ENCODE measurements at places on chromosomes 1 and 21.
A peak's percentile ranks its signal among the peaks of the same experiment; 100 is the strongest.

DNA sequence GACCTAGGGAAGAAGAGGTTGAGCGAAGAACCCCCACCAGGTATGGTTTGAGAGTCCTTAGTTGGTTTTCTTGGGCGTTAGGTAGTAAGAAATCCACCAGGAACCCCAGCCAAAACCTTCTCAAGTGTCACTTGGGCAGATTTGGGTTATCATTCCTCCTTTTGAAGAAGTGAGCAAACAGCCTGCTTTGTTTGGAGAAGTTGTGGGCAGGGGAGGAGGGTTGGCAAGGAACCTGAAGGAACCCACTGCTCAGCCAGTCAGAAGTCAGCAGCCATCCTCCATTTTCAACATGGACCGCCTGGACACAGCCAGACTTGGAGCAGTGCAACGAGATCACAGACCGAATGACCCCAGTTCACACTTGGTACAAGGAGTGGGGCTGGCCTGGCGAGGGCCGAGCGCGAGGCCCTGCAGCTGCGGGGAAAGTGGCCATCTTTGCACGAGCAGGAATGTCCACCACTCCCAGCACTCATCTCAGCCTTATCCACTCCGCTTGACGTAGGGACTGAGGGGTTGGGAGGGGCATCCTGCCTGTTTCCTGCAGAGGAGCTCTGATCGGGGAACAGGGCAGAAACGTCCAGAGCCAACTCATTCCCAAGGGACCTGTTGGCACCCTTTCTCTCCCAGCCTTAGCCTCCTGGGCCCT lies 7.2 kb downstream of the ADPRS start:
- DNase-seq, result no peak

GRCh38 chr1:16155537-16156410 lies at the start of gene EPHA2:
EPHA2 (minus strand) TSS chr1:16156069; CDS start chr1:16155932, 137 bp downstream.
- no peak for DNase-seq

- no peak for DNase-seq
These were observed 26.5 kb downstream of the LRRN2 start for GRCh38 chr1:204659056-204659455.

GRCh38 chr1:24069817-24070216 lies 42.1 kb downstream of the MYOM3 start:
- no peak for DNase-seq

DNA sequence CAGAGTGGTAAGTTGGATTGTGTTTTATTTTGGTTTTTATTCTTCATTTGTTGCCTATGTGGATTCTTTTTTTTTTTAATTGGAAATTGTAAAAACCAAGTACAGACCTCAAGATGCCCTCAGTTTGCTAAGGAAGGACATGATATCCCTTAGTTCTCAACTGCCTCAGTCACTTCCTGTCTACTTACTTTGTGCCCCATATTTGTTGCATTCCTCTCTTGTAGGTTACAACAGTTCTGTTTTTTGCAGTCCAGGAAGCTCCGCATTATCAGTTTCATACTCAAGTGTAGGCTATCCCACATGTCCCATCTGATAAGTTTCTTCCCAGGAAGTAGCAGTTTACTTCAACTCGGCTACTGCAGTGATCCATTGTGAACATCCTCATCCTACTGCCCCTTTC lies 82.0 kb downstream of the RPAP2 start:
- no peak for DNase-seq

GRCh38 chr1:155977690-155978324 lies 540 bp downstream of the ARHGEF2 start:
- DNase-seq, result no peak

DNA sequence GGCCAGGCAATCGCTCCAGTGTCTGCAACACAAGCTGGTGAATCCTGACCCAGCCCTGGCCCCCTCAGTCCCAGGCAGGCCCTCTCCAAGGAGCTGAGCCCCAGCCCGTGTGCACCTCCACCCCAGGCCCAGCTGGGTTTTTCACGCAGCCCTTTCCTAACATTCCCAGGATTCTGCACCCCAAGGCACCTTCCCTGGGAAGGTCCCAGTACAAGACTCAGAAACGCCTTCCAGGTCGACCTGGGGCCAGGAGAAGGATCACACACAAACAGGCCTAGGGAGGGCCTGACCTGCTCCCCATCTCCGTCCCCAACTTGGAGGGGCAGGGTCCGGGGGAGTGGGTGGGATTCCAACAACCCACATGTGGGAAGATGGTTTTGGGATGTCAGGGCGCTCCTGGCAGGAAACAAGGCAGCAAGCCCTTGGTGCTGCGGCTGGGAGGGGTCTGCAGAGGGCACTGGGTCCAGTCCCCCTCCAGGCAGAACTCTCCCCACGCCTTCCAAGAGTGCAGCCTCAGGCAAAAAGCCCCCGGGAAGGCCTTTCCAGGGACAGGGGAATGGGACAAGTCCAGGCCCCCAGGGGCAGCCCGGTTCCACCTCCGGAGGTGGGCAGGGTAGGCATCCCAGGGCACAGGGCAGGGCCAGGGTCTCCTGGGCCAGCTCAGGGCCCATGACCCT lies 58.3 kb downstream of the KCNAB2 start:
- no peak for DNase-seq

GRCh38 chr1:14996133-14997050 lies 157.2 kb upstream of the TMEM51 start:
- DNase-seq, result no peak

- DNase-seq, result no peak
These were observed 9.6 kb downstream of the LRRC47 start for GRCh38 chr1:3786468-3787348.

GRCh38 chr1:2999571-2999970 lies 21.7 kb upstream of the ACTRT2 start:
- DNase-seq, result no peak

DNA sequence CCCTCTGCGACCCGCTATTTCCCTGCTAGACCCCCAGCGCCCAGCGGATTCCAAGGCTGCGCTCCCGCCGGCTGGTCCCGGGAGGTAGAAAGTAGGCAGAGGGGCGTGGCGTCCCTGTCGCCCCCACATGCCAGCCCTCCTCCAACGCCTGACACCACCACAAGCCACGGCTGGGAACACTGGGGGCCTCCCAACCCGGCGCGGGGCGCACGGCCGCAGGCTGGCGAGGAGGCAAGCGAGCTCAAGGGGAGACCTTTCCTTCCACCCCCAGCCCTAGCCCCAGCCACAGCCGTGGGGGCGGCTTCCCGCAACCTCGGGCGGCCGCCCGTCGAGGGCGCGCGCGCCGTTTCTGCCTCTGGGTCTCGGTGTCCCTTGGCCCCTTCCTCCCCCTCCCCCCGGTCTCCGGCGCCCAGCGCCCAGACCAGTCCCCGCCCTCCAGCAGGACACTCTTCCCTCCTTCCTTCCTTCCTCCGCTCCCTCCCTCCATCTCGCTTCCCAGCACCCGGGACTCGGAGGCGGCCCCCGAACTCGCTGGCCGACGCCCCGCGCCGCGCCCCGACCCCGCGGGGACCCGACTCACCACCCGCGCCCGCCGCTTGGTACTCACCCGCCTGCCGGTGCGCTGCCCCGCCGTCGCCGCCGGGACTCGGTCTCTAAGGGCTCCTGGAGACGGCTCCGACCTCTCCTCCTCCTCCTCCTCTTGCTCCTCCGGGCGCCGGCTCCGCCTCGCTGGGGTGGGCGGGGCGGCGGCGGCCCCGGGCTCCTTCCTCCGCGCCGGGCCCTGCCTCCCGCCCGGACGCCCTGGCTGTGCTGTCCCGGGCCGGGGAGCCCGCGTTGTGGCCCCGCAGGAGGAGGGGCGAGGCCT lies at the start of gene GNG12:
GNG12 (minus strand) TSS at position 731 of the 865 bp plus-strand sequence. CDS start 125,781 bp downstream, outside the sequence.
- no peak for DNase-seq

DNA sequence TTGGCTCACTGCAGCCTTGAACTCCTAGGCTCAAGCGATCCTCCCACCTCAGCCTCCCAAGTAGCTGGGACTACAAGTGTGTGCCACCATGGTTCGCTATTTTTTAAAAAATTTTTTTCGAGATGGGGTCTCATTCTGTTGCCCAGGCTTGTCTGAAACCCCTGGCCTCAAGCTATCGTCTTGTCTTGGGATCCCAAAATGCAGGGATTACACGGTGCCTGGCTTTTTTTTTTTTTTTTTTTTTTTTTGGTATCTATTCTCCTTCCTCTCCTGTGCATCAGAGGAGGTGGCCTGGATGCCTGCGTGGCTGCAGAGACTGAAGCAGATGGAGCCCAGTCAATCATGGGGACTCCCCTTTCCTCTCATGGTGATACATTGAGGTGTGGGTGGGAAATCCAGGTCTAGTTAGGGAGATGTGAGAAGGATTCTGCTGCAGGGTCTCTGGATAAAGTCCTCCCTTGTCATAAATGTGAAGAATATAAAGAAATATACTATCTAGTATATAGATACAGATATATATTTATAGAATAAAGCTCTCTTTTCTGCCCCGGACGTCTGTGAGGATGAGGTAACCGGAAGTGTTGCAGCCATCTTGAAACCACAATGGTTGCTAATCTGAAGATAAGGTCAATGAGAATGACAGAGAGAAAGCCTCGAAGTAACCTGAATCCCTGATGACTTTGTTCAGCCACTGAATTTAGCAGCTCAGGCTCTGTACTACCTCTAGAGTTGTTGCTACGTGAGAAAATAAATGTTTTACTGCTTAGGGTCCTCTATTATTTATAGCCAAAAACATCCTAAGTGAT lies 19.5 kb upstream of the RGSL1 start:
- DNase-seq, result no peak

- no peak for DNase-seq
These were observed 13.3 kb upstream of the BARHL2 start for GRCh38 chr1:90730243-90731022.

GRCh38 chr1:119743776-119744597 lies 24.7 kb downstream of the HMGCS2 start:
- peak; percentile 56 for DNase-seq

- peak; percentile 34 for DNase-seq
These were observed 35.7 kb downstream of the ZBTB8B start for GRCh38 chr1:32500387-32501209.

DNA sequence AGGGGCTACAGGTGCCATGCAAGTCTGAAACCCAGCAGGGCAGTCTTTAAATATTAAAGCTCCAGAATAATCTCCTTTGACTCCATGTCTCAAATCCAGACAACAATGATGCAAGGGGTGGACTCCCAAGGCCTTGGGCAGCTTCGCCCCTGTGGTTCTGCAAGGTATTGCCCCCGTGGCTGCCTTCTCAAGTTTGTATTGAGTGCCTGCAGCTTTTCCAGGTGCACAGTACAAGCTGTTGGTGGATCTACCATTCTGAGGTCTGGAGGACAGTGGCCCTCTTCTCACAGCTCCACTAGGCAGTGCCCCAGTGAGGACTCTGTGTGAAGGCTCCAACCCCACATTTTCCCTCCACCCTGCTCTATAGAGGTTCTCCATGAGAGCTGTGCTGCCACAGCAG lies 3.7 kb upstream of the MROH9 start:
- DNase-seq, result no peak

GRCh38 chr1:179310291-179310690 lies 16.7 kb downstream of the SOAT1 start:
- no peak for DNase-seq

DNA sequence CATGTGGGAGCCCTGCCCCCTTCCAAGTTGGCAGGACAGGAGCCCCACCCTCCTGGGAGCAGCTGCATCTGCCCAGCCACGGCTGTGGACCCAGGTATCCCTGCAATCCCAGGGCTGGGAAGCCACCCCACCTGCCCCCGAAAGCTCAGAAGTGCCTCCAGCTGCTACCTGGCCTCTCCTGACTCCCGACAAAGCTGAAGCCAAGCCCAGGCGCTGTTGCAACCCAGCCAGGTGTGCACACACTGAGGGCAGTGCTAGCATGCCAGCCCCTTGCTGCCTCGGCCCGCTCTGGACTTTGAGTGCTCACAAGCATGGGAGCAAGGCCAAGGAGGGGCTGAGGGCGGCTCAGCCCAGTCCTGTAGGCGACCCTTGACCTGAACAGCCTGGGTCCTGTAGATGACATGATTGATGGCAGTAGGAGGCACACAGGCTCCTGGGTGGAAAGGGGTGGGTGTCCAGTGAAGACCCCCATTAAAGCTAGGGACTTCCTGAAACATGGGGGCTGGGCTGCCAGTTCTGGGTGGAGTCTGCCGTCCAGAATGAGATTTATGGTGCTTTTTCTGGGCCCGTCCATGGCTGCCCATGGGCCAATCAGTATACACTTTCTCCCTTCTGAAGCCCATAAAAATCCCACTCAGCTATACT lies 2.8 kb upstream of the SSU72 start:
- no peak for DNase-seq

GRCh38 chr1:59429656-59430055 lies 132.8 kb downstream of the FGGY start:
- no peak for DNase-seq

DNA sequence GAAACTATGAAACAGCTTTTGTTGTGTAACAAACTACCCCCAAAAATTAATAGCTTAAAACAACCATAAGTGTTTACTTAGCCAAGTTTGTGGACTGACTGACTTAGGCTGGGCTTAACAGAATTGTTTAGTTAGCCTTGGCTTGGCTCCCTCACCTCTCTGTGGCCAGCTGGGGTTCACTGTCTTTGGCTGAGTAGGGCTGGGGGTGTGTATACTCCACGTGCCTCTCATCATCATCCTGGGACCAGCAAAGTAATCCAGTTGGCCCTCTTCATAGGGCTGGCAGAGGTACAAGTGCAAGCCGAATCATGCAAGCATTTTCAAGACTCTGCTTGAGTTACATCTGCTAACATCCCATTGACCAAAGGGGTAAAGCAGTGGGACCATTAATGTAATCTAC lies 252.3 kb downstream of the BRINP2 start:
- no peak for DNase-seq

- DNase-seq, result no peak
These were observed 112.5 kb downstream of the PBX1 start for GRCh38 chr1:164671323-164671965.

- no peak for DNase-seq
These were observed 73.6 kb downstream of the ZNF281 start for GRCh38 chr1:200336101-200336845.

DNA sequence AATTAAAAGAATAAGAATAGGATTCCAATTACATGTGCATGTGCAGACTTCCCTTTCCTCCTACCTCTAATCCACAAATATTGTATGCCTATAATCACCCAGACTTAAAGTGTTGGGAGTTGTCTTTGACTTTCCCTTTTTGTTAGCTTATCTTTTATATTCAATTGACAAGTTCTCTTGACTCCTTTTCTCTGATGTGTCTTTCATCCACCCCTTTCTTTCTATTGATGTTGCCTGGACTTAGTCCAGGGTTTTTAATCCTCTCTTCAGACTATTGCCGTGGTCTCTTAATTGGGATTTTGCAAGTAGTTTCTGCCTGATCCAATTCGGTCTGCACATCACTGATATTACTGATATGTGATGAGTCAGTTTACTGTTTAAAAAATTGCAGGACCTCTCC lies 170.9 kb downstream of the LHX8 start:
- DNase-seq, result no peak

DNA sequence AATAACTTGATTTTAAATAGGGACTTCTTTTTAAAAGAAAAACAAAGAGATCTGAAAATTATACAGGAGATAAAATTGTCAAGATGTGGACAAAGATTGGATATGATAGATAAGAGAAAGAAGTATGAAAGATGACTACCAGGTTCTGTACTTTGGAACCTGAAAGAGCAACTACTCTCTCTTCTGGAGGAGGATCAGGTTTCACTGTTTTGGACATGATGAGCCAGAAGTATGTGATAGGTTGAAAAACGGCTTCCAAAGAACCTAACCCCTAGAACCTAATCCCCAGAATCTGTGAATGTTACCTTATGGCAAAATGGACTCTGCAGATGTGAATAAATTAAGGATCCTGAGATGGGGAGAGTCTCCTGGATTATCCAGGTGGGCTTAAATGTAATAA lies 26.2 kb downstream of the RSBN1 start:
- no peak for DNase-seq

Data from NCI-H1930 (cell line).